ENCODE measurements at places on chromosomes 12 and 14.

- DNase-seq, result no peak
These were observed 131.4 kb downstream of the KCNMB4 start for GRCh38 chr12:70497508-70497907.

DNA sequence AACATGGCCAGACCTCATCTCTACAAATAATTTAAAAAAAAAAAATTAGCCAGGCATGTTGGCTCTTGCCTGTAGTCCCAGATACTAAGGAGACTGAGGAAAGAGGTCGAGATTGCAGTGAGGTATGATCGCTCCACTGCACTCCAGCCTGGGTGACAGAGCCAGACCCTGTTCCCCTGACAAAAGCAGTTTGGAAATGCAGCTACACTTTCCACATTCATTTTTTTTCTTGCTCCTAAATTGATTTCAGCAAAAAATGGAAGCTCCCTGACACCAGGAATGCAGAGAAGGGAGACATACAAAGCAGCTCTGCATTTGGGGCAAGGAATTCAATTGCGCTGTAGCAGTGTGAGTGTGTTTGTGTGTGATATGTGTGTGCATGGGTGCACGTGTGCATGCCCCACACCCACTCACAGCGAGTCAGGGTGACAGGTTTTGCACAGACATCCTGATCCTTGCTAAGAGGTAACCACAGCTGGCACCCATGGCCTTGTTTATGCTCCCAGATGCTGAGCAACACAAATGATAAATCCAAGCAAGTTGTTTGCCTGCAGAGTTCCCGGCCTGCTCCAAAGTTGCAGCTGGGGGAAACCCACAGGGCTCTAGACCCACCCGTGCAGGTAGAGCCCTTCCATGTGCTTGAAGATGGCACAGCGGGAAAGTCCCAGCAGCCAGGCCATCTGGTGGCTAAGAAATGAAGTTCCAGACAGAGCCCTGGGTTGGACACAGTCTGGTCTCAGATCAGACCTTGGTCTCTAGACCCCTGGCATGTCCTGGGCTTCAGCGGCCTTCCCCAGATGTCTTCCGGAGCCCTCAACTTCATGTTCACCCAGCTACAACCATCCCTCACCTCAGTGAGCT, 25.9 kb upstream of the BDKRB2 start:
- DNase-seq, result no peak

GRCh38 chr14:105894978-105895881, 368.8 kb downstream of the TMEM121 start:
- no peak for DNase-seq

DNA sequence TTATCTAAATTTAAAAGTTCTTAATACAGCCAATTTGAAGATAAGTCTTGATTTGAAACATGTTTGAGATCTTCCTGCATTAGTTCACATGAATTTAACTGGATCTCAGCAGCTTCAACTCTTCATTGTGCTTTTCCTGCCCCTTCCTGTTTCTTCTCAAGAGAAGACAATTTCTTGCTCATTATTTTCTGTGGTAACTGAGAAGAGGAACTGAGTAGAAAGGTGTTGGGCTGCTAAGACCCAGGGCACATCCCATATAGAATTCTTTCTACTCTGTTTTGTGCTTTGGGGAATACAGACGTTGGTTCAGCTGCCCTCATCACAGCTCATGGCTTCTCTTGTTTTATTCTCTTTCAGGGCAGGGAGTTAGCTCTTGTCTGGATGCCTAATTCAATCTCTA, 110.2 kb downstream of the SNAPC1 start:
- DNase-seq, result no peak

DNA sequence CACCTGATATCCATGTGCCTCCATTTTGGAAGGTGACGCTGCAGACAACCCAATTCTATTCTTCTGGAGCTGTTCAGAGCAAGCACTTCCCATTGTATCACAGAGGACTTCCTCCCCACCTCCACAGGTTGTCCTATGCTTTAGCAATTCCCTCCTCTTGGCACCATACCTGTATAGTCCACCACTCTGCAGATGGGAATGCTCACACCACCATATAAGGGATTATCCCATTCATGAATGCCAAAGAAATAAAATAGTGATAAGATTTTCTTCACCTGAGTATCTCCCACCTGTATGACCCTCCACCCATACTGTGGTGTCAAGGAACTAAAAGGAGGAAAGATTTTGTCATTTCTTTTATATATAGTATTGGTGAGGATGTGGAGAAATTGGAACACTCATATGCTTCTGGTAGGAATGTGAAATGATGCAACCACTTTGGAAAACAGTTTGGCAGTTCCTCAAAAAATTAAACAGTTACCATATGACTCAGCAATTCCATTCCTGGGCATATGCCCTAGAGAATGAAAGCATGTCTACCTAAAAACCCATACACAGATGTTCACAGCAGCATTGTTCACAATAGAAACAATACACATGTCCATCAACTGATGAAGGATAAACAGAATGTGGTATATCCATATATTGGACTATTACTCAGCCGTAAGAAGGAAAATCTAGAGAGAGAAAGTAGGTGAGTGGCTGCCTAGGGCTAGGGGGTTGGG, 75.2 kb downstream of the FIGNL2 start:
- DNase-seq, result no peak

DNA sequence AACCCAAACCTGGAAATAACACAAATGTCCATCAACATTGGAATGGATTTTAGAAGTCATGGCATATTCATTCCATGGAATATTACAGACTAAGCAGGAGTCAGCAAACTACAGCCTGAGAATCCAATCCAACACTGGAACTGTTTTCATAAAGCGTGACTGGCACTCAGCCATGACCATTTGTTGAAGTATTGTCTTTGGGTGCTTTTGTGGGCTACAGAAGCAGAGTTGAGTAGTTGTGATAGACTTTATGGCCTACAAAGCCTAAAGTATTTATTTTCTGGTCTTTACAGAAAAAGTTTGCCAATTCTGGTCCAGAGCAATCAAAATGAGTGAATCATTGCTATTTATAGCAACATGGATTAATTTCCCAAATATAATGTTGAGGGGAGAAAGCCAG, 34.5 kb upstream of the FRS2 start:
- no peak for DNase-seq

DNA sequence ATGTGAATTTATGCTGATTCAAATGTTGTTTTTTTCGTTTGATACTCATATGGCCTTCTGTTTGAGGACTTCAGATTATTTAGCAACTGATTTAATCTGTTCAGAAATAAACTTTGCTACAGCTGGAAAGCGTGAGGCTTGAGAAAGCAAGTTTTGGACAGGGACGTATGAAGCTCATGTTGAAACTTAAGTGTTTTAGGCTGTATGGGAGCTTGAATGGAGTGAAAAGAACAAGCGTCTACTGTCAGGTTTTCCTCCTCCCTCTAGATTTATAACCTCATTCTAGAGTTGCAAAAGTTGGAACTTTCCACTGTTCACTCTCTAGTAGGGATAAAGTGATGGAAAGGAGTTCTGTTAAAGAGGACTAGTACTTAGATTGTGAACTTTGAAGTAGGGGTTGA, 1.0 kb downstream of the PRPF39 start:
- peak; percentile 24 for DNase-seq

GRCh38 chr12:43501703-43502102, 50.3 kb downstream of the ADAMTS20 start:
- DNase-seq, result peak; percentile 51

- DNase-seq, result no peak
These were observed 84.6 kb upstream of the NAV3 start for GRCh38 chr12:77746096-77746495.

DNA sequence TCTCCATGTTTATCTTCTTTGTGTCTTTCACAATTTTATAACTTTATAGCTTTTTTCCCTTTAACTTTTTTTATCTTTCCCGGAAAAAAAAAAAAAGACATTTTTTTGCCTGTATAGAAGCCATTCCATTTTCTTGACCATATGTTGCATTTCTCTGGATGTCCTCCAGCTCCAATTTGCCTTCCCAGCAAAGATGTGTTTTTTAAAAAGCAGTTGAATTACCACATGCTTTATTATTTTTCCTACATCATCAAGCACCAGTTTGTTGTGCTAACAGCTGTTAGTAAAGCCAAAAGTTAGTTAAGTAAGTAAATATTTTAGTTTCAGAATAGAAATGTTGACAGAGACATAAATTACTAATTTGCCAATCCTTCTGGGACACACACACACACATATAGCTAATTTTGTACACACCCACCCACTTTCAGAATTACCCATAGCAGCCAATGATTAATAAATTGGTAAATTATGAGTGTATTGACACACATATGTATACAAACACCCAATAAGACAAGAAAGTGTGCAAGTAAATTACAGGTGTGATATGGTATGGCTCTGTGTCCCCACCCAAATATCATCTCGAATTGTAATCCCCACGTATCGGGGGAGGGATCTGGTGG, 118.3 kb downstream of the SLC38A6 start:
- no peak for DNase-seq

- no peak for DNase-seq
These were observed 3.6 kb downstream of the SRSF5 start for GRCh38 chr14:69770559-69770958.

- DNase-seq, result no peak
These were observed 154.1 kb downstream of the BTG1 start for GRCh38 chr12:91991399-91992187.

DNA sequence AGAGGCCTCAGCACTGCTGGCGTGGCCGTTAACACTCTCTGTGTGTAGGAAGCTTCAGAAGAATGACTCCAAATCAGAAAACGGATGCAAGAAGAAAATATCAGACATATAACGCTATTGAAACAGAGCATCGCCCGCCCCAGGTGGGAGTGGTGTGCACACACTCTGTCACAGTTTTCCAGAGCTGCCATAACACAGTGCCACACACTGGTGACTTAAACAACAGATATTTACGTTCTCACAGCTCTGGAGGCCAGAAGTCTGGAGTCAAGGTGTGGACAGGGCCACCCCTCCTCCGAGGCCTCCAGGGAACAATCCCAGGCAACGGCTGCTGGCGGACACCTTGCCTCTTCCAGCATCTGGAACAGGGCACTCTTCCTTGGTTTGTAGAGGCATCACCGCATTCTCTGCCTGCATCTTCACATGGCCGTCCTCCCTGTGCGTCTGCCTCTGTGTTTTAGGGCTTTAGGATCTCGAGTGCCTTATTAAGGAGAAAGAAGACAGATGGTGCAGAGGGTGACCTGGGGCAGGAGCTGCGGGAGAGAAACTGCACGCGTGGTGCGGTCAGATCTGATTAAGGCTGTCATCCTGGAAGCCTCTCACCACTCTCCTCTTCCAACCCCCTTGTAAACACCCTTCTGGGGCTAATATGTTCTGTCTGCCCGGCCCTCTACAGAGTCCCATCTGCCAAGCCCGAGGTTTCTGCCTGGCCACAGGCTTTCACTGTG, 141.0 kb downstream of the SLC15A4 start:
- DNase-seq, result peak; percentile 39

- DNase-seq, result no peak
These were observed 1.1 kb downstream of the ANO6 start for GRCh38 chr12:45216983-45217485.

- no peak for DNase-seq
These were observed 343.4 kb downstream of the MED13L start for GRCh38 chr12:115934046-115934445.

DNA sequence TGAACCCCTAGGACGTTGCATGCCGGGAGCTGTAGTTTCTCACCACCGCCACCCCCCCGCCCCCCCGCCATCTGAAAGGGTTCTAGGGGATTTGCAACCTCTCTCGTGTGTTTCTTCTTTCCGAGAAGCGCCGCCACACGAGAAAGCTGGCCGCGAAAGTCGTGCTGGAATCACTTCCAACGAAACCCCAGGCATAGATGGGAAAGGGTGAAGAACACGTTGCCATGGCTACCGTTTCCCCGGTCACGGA, 501 bp upstream of the HSP90B1 start:
- DNase-seq, result no peak

DNA sequence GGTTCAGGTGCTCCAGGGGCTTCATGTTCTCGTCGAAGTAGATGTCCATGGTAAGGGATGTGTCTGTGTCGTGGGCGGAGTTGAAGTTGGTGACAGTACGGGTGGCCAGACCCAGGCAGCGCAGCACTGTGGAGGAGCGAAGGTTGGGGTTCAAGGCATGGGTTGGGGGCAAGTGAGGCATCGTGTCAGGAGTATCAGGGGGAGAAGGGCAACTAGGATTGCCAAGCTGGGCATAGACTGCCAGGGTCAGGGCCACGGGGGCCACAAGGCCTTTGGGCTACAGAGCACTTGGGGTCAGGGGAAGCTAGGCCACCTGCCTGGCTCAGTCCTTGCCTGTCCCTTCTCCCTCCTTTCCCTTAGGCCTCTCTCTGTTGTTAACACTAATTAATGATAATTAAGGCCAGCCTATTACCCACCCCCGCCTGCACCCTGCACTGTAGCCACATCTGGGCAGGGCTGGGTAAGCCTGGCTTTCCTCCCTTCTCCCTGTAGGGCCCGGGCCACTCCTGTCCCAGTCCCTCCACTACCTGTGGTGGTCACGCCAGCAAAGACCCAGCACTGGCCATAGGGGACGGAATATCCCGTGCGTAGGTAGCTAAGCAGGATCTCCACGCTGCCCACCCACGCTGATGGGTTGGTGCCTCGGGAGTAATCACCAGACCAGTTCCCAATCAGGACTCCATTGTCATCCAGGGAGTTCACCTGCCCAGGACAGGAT, 4.3 kb downstream of the TGM1 start:
- no peak for DNase-seq

DNA sequence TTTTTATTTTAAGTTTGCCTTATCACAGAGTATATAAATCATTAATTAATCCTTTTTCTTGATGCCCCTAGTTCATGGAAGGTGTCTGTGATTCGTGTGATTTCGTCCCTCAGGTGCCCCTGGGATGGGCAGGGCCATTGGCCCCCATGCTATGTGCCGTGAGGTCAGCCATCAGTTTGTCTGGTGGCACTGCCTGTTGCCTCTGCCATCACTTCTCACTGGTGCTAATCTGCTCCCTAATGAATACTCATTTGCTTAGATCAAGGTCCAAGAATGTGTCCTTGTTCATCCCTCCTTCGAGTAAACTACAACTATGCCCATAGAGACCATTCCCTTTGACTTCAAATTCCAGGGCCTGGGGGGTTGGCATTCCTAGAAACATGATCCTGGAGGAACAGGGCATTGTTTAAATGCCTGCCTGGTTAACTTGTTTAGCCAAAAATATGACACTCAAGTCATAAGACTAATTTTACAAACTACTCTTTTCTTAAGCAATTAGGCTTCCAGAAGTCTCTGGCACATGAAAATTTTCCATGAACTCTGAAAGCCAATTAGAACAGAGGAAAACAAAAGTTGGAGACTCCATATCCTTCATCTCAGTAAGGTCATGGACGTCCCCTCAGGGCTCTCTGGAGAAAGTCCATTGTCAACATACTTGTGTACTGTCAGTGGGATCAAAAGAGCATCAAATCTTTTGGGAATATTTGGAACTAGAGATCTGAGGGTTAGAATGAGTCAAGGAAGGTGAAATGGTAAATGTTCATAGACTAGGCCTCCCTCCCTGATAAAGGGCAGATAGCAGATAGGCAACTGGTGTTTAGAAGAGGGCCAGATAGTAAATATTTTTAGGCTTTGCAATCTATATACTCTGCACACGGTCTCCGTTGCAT, 90.9 kb upstream of the PLXNC1 start:
- DNase-seq, result no peak
